HTR-8/SVneo (cell line): ENCODE measurements at places on chromosomes 1 and 21.

GRCh38 chr1:208347191-208347590 is 103.0 kb upstream of the PLXNA2 start:
- no peak for DNase-seq

- DNase-seq = no peak
Measured at GRCh38 chr1:228748029-228748428, 12.8 kb downstream of the RHOU start.

DNA sequence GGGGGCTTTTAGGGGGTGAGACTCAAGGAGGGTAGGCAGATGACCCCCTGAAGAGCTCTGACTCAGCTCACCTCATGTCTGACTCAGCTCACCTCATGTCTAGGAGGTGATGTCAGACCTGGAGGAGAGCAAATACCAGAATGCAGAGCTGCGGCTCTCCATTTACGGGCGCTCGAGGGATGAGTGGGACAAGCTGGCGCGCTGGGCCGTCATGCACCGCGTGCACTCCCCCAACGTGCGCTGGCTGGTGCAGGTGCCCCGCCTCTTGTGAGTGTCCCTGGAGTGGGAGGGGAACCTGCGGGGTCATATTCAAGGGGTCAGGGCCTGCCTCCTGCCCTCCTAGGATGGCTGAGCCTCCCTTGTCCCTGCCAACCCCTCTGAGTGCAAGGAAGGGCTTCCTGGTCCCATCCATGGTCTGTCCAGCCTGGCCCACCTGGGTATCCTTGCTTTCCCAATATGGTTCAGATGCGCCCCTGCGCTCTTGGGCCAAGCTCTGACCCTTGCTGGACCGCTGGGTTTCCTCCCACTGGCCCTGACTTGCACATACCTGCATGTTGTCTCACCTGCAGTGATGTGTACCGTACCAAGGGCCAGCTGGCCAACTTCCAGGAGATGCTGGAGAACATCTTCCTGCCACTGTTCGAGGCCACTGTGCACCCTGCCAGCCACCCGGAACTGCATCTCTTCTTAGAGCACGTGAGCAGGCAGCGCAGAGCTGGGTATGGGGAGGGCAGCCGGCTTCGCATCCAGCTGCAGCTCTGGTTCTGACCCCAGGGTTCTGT is 9.1 kb downstream of the AMPD2 start:
- DNase-seq = no peak

DNA sequence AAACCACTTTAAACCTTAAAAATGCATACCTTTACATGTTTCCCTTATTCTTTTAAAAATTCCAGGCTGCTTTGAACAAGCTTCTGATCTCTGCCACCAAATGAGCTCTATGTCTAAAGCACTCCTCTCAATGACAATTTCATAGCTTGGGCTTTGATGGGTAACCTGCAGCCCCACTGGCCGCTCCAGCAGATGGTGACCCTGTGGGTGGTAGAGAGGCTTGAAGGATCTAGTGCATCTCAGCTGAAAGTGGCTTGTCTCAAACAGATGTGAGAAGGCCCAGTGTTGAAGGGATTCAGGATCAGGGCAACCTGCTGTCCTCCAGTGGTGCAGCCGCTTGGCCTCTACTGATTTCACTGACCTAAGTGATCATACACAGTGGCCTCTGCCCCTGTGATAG is 84.7 kb upstream of the IRF2BP2 start:
- DNase-seq = no peak

DNA sequence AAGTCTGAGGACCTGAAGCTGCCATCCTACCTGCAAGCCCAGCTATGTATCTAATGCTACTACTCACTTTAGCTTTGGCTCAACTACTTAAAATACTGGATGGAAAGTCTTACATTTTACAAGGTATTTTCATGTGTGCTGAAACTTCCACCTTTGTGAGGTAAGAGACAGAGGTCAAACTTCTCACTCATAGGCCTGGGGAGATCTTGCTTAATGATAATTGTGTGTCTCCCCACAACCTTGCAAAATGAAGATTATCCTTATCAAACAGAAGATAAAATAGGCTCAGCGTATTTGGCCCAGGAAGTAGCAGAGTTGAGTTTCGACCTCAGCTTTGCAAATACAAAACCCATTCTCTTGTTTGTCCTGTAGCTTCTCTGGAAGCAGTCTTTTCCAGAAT is 63.7 kb downstream of the CENPF start:
- DNase-seq = no peak

DNA sequence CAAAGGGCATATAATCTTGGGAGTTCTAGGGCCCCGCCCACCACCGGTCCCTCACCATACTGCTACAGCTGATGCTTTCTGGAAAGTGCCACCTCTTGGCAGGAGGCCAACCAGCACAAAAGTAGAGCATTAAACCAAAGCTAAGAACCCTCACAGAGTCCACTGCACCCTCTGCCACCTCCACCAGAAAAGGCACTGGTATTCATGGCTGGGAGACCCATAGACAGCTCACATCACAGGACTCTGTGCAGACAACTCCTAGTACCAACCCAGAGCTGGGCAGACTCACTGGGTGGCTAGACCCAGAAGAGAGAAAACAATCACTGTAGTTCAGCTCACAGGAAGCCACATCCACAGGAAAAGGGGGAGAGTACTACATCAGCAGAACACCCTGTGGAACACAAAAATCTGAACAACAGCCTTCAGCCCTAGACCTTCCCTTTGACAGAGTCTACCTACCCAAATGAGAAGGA is 10.8 kb downstream of the THEM4 start:
- DNase-seq = no peak

- DNase-seq = no peak
Measured at GRCh38 chr1:192945390-192946130, 113.6 kb downstream of the UCHL5 start.

DNA sequence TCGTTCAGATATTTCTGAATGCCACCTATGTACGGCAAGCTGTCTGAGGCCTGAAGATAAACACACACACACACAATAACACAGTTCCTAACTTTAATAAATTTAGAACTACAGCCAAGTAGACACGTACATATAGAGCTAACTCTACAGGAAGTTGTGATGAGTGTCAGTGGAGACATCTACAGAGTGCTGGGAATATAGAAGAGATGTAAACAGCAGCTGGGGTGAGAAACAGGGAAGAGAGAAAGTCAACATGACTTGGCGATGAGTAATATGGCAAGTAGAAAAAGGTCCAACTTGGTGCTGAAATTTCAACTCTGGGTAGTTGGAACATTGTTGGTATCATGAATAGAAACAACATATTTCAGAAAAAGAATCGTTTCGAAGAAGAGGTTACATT is 206.5 kb downstream of the ZP4 start:
- DNase-seq = no peak
